Cortex of kidney (tissue), 1 donor: ENCODE measurements at places on chromosomes 5 and 9.

DNA sequence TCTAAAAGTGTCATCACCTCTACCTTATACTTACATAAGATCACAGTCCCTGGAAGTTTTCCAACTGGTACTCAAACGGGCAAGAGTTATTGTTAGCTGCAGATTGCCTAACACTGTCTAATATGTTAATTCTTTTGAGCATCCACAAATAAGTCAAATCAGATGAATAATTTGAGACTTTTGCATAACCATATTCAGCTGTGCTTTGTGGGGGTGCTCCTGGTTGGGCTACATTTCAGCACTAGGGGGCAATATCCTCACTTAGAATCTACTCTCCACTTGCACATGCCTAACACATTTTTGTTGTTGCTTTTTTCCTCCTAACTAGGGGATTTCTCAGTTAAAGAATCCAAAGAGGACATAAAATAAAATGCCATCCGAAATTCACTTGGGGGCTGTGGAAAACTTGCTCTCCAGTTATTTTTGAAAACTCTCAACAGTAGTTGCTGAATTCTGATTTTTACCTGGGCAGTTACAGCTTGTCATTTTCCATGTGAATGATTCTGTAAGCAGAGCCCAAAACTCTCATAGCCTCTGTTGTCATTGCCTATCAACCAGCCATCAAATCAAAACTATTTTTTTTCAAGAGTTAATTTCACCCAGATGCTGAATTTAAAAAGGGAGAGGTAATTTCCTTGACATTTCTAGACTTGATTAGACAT, 71.5 kb downstream of the TRIM36 start:
- no peak for DNase-seq

GRCh38 chr5:54171645-54172384, 138.6 kb downstream of the ARL15 start:
- DNase-seq: no peak

GRCh38 chr9:131818089-131818488, 78.2 kb upstream of the RAPGEF1 start:
- no peak for DNase-seq

DNA sequence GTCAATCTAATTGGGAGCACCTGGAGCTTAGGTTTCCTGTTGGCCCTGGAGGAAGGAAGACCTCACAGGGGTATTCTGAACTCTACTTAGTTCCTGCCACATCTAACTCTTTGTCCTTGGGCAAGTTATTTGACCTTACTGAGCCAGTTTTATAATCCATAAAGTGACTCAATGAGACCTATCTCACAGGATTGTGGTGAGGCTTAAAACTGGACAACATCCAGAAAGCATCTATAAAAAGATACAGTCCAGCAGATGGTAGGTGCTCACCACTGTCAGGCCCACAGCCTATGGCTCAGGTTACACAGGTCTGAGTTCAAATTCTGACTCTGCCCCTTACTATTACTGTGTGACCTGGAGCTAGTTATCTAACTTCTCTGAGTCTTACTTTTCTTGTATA, 23.3 kb downstream of the KCNV2 start:
- DNase-seq: no peak

- no peak for DNase-seq
Measured at GRCh38 chr9:89821081-89821480, 216.3 kb downstream of the GADD45G start.

- no peak for DNase-seq
Measured at GRCh38 chr9:71541436-71541835, 226.9 kb downstream of the CEMIP2 start.

DNA sequence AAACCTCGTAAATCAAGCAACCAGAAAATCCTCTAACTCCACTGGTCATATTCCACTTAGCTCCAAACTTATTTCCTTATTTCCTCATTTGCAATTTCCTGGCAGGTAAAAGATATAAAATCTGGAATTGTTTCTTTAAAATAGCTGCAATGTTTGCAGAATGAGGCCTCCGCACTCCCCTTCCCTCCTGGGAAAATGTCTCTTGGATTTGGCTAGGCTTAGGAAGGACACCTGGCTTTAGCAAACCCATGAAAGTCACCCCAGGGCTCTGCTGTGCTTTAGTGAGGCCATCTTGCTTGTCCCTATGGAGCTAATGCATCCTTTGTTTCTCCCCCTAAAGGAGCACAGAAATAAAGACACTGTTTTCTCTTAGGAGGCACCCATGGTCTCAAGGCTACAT, 10.5 kb downstream of the ARSB start:
- DNase-seq: no peak

DNA sequence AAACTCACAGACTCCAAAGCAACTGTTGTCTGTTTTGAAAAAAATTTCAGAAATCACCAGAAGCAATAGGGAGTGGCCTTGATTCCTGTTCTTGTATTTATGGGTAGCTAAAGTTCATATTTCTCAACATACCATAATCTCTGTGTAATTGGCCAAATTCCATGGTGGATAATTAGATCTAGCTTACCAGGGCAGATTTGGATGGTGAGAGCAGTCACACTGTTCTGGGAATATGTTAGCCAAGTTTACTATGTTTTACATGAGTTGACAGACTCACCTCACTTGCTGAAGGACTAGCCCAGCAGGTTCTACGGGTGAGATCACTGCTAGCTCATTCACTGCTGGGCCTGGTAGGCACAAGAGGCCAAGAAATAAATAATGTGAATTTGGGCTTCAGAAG, 32.7 kb upstream of the CDKN2B start:
- no peak for DNase-seq

- no peak for DNase-seq
Measured at GRCh38 chr9:18396102-18396728, 77.7 kb upstream of the ADAMTSL1 start.

DNA sequence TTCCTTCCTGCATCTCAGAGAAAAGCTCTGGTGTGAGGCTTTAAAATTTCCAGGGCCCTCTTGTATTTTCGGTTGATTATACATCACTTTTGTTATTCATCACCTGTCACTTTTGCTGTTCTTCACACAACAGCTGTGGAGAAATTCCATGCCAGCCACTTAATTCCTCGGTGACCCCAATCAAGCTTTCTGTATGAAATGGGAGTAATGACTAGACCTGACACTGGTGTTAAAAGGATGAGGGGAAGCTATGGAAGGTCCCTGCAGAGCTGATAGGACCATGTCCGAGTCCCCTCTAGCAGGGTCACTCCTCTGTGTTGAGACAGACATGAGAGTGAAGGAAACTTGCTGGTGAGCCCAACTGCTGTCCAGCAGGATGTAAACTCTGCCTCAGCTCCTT, 59.7 kb downstream of the GPR21 start:
- no peak for DNase-seq

- no peak for DNase-seq
Measured at GRCh38 chr9:136086213-136086881, 8.7 kb downstream of the NACC2 start.

DNA sequence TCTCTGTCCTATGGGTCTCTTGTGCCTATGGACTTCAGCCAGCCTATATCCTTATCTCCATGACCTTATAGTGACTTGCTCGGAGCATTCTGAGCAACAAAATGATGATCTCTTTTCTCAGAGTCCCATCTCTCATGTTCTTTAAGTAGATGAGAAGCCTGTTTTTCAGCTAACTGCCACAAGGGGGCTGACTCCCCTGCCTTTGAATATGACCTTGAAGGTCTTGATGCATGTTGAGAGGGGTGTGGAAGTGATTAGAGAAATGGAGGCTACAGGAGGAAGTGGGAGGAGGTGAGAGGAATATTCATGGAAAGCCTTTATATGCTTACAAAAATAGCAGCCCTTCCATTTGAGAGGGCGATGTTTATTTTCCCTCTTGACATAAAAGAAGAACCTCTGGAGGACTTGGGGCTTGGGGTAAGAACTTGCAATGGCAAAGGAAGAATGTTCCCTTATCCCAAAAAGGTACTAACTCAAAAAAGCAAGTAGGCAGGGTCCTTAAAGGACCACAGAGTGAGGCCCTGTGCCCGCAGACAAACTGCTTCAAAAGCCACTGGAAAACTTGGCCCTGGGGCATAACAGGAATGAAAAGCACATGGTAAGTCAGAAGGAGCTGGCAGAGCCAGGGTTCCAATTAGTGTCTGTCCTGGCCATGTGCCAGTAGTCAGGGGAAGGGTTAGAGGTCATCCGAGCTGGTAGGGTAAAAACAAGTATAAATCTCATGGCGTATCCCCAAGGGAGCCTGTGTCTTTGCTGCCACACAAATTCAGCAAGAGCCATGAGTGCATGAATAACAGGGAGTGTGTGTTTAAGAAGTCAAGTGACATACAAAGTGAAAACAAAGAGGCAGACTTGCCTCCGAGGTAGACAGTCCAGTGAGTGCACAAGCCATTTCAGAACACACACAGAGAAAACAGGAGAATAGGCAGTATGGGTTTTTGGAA, 39.1 kb downstream of the FGD3 start:
- no peak for DNase-seq

DNA sequence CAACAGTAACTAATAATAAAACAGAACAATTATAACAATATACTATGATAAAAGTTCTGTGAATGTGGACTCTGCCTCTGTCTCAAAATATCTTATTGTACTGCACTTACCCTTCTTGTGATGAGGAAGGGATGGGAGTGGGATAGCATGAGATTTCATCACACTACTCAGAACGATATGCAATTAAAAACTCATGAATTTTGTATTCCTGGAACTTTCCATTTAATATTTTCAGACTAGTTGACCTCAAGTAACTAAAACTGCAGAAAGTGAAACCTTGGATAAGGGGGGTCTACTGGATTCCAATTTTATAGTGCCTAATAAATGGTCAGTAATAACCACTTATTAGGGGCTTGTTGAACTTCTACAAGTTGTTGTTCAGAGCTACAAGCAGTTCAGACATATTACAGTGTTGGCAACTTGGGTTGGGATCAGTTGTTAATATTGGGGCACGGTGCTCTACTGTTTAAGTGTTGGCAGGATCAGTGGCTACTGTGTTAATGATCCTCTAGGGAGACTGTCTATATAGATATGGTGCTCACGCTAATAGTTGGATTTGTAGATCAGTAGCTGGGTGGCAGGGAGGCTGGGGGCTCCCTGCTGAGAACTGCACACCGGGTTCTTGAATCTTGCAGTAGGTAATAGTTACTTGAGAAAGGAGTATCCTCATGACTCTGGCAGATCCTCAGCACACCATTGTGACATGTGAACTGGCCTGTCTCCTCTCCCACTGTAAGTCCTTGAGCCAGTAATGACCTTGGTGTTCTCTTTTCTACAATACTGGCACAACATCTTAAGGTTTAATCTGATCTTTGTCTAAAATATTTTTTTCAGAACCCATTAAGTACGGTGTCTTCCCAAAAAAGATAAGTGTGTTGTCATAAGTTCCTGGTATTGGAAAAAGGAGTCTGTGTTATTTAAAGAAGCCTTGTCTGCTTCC, 62.0 kb downstream of the F2RL2 start:
- no peak for DNase-seq

- DNase-seq: no peak
Measured at GRCh38 chr5:96896276-96896675, 20.0 kb downstream of the ERAP2 start.

DNA sequence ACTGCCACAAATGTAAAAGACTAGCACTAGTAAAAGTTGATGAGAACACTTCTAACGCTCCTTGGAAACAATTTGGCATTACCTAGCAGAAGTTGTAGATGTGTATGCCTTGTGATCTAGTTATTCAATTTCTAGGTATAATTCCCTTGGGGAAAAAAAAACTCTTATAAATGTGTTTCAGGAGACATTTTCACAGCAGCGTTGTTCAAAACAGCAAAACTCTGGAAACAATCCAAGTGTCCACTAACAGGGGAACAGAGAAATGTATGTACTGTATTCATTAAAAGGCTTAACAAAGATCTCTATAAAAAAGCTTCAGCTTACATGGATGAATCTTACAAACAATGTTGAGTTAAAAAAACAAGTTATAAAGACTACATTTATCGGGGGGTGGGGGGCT, 30.4 kb downstream of the NR3C1 start:
- DNase-seq: no peak

GRCh38 chr9:93954434-93955061, 607 bp downstream of the BARX1 start:
- DNase-seq: no peak

GRCh38 chr9:130959809-130960334, 20.8 kb upstream of the FIBCD1 start:
- no peak for DNase-seq

- DNase-seq: no peak
Measured at GRCh38 chr9:138117101-138117750, 239.6 kb downstream of the CACNA1B start.

DNA sequence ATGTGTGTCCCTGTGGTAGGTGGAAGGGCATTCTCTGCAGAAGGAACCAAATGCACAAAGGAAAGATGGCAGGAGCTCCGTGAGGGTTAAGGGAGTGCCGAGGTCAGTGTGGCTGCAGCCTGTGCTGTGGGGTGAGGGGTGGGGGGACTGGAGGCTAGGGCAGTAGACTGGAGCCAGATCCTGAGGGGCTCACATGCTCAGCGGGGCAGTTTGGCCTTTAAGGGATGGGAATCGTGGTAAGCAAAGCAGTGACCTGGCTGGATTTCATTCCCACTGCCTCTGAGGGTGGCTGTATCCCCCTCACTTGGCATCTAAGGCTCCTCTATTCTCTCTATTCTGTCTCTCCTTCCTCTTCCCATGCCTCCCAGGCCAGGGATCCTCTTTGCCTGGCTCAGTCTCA, 15.6 kb downstream of the PITX1 start:
- DNase-seq: no peak

- DNase-seq: no peak
Measured at GRCh38 chr5:173950829-173951228, 38.1 kb upstream of the C5orf47 start.

GRCh38 chr5:174692381-174692780, 32.0 kb upstream of the MSX2 start:
- DNase-seq: no peak

GRCh38 chr9:70557661-70558369, 143.4 kb upstream of the KLF9 start:
- no peak for DNase-seq

GRCh38 chr9:77783518-77783917, 135.4 kb upstream of the GNA14 start:
- DNase-seq: no peak

DNA sequence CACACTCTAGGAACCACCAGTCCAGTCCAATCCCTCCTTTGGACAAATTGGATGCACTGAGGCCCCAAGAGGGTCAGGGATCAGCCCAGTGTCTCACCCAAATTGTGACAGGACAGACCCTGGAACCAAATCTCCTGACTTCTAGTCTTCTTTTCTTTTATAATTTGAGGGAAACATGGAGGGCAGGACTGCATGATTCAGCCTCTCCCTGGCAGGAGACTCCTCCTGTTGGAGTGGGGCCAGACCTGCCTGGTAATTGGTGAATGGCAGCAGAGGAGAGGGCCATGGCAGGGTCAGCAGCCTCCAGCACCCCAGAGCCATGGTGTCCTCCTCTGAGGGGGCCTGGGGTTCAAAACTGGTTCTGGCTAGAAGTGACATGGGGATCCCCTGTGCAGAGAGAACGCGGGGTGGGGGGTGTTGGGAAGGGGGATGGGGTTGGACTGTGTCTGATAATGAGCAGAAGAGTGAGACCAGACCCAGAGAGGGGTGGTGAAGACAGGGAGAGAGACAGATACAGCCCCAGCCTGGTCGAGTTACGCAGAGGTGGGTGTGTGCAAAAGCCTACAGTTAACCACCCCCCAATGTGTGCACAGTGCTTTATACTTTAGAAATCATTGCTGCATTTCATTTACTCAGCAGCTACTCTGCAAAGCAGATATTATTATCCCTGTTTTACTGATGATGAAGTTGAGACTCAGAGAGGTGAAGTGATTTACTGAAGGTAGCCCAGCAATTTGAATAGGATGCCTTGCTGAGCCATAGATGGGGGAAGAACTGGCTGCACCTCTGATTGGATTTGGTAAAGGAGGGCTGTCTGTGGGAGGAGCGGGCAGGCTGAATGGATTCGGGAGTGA, 3.8 kb upstream of the SYNPO start:
- no peak for DNase-seq
